Trophoblast cell (in vitro differentiated cells and primary cell): ENCODE measurements at places on chromosomes 11 and 22.

- H3K4me1 ChIP-seq = peaks cover 12% of the 10 kb centered on the region
- no peaks in the 10 kb centered on the region for H3K36me3 ChIP-seq
- no peaks in the 10 kb centered on the region for H3K27me3 ChIP-seq
- H3K4me3 ChIP-seq = no peak overlapping the region
- DNase-seq = peak; percentile 76
These were observed 105.6 kb downstream of the PKNOX2 start for GRCh38 chr11:125270106-125270505.

- H3K4me3 ChIP-seq = no peak overlapping the region
- peak overlapping the region; percentile 89 for H3K27ac ChIP-seq
- no peaks in the 10 kb centered on the region for H3K27me3 ChIP-seq
- H3K36me3 ChIP-seq = peaks cover 4% of the 10 kb centered on the region
- H3K4me1 ChIP-seq = peaks cover 84% of the 10 kb centered on the region
These were observed 11.6 kb downstream of the ARRB1 start for GRCh38 chr11:75339685-75340409.

GRCh38 chr11:64834723-64835615, 9.5 kb downstream of the CDC42BPG start:
- H3K27ac ChIP-seq = no peak overlapping the region
- H3K4me3 ChIP-seq = no peak overlapping the region
- H3K27me3 ChIP-seq = no peaks in the 10 kb centered on the region
- peak; percentile 65 for DNase-seq

- H3K27ac ChIP-seq = no peak overlapping the region
- H3K27me3 ChIP-seq = no peaks in the 10 kb centered on the region
- H3K36me3 ChIP-seq = no peaks in the 10 kb centered on the region
- H3K4me3 ChIP-seq = no peak overlapping the region
These were observed 200.9 kb downstream of the MYO18B start for GRCh38 chr22:25942856-25943411.

DNA sequence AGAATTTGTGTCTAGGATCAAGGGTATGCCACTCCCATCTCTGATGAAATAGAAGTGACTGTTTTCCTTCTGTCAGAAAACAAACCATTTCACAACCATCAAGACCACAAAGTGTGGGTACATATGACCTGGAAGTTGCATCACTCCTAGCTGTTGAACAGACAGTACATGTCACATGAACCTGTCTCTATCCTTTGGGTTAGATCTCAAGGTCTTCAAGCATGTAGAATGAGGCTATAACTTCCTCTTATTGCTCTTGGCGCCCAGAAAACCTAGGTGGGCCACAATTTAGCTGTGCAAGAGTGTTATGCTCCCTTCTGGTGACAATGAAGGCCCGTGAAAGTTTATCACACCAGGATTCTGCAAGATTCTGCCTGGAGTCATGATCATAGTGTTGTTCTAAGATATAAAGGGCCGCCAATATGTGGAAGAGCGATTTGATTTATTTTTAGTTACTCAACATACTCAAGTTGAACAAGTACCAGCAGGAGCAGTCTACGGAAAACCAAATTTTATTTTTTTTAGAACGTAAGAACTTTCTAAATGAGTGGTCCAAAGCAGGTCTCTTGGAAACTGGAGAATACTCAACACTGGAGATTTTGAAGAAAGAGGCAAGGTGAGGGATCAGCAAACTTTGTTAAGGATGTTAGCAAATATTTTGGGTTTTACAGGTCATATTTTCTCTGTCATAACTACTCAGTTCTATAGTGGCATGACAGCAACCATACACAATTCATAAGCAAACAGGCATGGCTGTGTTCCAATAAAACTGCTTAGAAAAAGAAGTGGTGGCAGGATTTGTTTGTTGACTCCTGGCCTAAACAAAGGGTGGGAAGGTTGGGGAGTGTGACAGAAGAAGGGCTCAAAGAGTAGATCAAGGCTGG, 101.8 kb downstream of the USP35 start:
- H3K36me3 ChIP-seq = no peaks in the 10 kb centered on the region
- no peaks in the 10 kb centered on the region for H3K27me3 ChIP-seq
- no peak overlapping the region for H3K4me3 ChIP-seq
- no peak overlapping the region for H3K27ac ChIP-seq

DNA sequence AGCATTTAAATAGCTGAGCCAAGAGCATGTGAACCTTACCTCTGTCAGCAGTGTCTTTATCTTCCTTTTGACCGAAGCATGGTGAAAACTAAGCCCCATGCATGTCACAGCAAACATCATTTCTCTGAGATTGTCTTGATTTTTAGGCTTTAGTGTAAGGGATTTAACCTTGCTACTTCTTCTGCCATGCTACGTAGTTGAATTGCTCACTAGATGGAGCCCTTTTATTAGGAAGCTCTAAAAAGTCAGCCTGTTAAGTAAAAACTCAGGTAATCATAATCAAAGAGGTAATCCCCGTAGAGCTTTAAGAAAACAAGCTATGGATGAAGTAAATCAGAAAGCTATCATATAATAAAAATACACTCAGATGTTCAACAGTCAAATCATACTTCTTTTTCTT, 149.5 kb downstream of the PGR start:
- H3K27me3 ChIP-seq = no peaks in the 10 kb centered on the region
- H3K36me3 ChIP-seq = no peaks in the 10 kb centered on the region
- no peak overlapping the region for H3K4me3 ChIP-seq
